Osteoblast (primary cell): ENCODE measurements at places on chromosomes 5 and 9. TPM values are rescaled to one million over a fixed set of nuclear protein-coding genes. Genes with fewer than 3 reads are reported as not detected.

IFNA2 gene
- not detected in 2 replicates for total RNA-seq

- H3K27me3 ChIP-seq: peaks cover 13% of the 10 kb centered on the region
- peaks cover 18% of the 10 kb centered on the region for H3K4me1 ChIP-seq
- no peak overlapping the region for H3K4me3 ChIP-seq
- H3K27ac ChIP-seq: no peak overlapping the region
- H3K36me3 ChIP-seq: no peaks in the 10 kb centered on the region
These were observed 104.3 kb upstream of the SPATA31D4 start for GRCh38 chr9:81823672-81824554.

- H3K4me3 ChIP-seq: no peak overlapping the region
- H3K36me3 ChIP-seq: no peaks in the 10 kb centered on the region
- no peak for DNase-seq
- H3K27ac ChIP-seq: no peak overlapping the region
- peaks cover 40% of the 10 kb centered on the region for H3K4me1 ChIP-seq
- H3K27me3 ChIP-seq: peaks cover 2% of the 10 kb centered on the region
These were observed 88.1 kb downstream of the SH3TC2 start for GRCh38 chr5:148974642-148975327.

DNA sequence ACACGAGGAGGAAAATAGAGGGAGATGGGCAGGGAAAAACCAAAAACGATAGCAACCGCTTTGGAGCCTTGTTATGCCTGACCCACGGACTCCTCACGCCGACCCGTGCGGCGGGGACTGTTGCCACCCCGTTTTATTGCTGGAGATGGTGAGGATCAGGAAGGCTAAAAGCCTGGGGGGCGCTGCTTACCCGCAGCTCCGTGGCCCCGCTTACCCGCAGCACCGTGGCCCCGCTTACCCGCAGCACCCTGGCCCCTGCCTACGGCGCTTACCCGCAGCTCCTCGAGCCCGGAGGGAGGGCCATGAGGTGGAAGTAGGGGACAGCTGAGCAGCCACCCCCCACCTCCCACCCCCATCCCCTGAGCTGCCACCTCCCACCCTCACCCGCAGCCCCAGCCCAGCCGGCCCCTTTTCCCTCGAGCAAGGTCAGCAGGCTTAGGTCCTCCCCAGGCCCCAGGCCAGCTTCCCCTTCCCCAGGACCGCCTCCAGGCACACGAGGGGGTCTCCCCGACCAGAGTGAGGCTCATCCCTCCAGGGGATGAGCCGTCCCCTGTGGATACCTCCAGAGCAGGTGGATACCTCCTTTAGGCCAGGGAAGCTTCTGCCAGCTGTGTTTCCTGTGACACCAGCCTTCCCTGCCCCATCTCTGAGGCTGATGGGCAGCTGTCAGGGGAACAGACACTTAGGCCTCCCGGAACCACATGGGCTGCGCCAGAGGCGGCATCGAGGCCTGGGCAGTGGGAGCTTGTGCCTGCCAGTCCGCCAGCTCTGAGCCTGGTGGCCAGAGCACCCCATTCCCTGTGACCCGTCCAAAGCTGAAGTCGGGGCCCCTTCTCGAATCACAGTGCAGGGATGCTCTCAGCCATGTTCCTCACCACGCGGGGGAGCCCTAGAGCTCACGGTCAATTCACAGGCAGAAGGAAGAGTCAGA, 92.3 kb downstream of the LMX1B start:
- peak; percentile 83 for DNase-seq
- peaks cover 15% of the 10 kb centered on the region for H3K4me1 ChIP-seq
- peak overlapping the region; percentile 30 for H3K4me3 ChIP-seq
- H3K27me3 ChIP-seq: peaks cover 40% of the 10 kb centered on the region

DNA sequence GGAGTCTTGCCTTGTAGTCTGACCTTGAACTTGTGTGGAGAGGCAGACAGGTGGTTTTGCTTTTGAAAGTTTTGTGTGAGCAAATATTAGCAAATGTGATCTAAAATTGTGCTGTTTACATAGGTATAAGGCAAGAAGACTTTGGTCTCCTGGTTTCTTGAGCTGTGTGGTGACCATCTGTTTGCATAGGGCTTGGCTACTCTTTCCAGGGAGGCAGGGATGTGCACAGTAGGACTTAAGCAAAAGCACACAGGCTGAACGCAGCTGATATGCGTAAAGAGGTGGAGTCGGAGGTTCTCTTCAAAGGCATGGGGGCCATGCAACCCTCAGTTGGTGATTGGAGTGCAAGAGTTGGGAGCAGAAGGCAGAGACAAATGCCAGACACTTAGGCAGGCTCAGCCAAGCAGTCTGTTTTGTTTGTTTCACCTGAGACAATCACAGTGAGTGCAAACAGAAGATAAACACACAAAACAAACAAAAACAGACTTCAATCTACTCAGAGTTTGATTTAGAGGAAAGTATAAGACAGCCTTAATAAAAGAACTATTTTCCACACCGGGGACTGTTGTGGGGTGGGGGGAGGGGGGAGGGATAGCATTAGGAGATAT, 744.2 kb downstream of the MTRR start:
- no peak overlapping the region for H3K4me3 ChIP-seq
- no peaks in the 10 kb centered on the region for H3K27me3 ChIP-seq
- H3K4me1 ChIP-seq: no peaks in the 10 kb centered on the region
- no peak for DNase-seq

KIF12 gene
- total RNA-seq: not detected in 2 replicates

GRCh38 chr5:119022773-119023172, 34.4 kb upstream of the DTWD2 start:
- H3K27me3 ChIP-seq: no peaks in the 10 kb centered on the region
- H3K4me3 ChIP-seq: no peak overlapping the region

DNA sequence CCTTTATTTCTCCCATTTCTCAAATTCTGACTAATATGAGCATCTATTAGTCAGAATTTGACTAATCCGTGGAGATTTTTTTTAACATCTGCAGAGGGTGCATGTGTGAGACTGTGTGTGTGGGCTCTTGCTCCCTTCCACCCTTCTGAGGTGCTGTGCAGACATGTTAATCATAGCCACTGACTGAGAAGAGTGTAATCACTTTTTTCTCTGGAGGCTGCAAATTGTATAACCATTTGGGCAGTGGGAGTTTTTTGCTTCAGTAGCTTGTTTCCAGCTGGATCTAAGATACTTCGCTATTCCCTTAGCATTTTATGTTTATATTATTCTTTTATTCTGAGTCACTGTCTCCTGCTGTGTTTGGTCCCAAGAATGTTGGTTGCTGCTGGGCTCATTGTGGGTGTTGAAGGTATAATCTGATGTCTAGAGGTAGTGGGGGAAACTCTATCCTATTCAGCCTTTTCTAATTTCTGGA, 66.2 kb downstream of the ARHGEF28 start:
- H3K4me3 ChIP-seq: no peak overlapping the region
- H3K27ac ChIP-seq: peak overlapping the region; percentile 77
- no peaks in the 10 kb centered on the region for H3K27me3 ChIP-seq
- peaks cover 38% of the 10 kb centered on the region for H3K4me1 ChIP-seq

SLC36A2 gene
- total RNA-seq: not detected in 2 replicates

GRCh38 chr5:69368458-69369339, 621 bp downstream of the AK6 start:
- peaks cover 21% of the 10 kb centered on the region for H3K4me1 ChIP-seq
- DNase-seq: no peak
- peak overlapping the region; percentile 95 for H3K4me3 ChIP-seq
- peak overlapping the region; percentile 98 for H3K27ac ChIP-seq

DNA sequence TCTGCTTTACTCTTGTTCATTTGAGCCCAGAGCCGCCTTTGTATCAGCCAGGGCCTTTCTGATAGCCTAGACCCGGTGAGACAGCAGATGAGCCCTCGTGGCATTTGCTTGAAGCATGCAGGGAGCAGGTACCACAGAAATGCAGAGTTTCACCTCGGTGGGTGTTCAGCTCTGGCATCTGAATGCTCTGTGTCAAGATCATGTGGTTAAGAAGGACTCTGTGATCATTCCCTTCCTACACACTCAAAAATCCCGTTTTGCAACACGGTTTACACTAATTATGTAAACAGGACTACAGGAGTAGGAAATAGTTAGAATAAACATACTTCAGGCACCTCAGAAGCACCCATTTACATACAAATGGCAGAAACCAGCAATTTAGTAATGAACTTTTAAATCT, 67.2 kb downstream of the MVB12B start:
- H3K27me3 ChIP-seq: no peaks in the 10 kb centered on the region
- H3K4me3 ChIP-seq: no peak overlapping the region
- H3K4me1 ChIP-seq: peaks cover 10% of the 10 kb centered on the region
